ENCODE measurements at places on chromosomes 2 and 18.
A peak's percentile ranks its signal among the peaks of the same experiment; 100 is the strongest.

GRCh38 chr2:238938003-238938400 is 90.1 kb downstream of the TWIST2 start:
- no peak for DNase-seq

- no peak for DNase-seq
Measured at GRCh38 chr2:154849482-154849881, 151.0 kb downstream of the KCNJ3 start.

GRCh38 chr18:47184419-47185050 is 8.4 kb upstream of the IER3IP1 start:
- DNase-seq: no peak

DNA sequence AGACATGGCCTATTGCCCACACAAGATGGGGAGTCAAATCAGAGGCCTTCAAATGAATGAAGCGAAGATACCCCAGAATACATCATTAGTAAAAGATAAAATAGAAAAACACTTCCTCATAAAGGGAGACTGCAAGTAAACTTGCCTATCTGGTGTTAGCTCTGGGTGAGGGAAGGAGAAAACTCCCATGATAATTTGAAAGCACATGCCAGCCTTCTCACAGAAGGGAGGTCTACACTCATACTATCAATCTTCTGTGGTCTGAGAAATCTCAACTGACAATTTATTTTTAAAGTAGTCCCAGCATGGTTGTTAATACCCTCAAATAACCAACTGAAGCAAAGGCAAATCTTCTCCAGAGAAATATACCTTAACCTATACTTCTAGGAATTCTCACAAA is 75.4 kb downstream of the EXOC6B start:
- no peak for DNase-seq

DNA sequence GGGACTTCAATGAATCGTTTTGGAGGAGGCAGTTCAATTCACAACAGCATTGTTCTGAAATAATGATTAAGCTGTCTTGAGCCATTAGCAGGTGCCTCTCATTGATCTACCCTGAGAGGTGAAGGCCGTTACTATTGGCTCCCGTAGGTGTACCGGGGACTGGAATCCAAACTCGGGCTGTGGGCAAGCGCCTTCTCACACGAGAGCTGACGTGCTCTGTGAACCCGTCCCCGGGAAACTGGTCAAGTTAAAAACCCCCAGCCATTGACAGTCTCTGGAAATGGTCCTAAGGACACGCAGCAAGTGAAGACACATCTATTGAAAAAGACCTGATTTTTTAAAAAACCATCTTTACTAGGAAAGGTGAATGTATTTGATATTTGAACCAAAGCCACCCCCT is 8.1 kb upstream of the NFATC1 start:
- no peak for DNase-seq

GRCh38 chr2:9002637-9003365 is 683 bp downstream of the MBOAT2 start:
- no peak for DNase-seq

DNA sequence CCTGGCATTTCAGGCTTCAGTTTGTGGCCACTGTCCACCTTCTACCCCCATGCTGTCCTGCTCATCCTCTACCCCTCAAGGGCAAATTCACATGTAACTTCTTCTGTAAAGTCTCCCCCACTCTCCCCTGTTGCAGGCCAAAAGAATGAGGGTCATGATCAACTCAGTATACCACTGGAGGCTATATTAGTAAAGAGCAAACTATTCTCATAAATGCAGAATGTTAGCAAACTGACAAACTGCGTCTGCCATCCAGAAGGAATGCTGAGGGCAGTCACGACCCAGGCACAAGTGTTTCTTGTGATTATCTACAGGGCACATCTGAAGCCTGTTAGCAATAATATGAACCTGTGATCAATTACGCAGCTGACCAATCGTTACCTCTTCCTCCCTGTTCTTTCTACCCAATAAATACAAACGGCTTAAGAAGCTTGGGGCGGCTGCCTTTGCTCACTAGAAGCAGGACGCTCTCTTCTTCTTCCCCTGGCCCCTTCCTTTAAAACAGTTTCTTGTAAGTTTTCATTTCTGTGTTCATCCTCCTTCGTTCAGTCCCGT is 58.3 kb downstream of the SEPTIN10 start:
- DNase-seq: no peak

DNA sequence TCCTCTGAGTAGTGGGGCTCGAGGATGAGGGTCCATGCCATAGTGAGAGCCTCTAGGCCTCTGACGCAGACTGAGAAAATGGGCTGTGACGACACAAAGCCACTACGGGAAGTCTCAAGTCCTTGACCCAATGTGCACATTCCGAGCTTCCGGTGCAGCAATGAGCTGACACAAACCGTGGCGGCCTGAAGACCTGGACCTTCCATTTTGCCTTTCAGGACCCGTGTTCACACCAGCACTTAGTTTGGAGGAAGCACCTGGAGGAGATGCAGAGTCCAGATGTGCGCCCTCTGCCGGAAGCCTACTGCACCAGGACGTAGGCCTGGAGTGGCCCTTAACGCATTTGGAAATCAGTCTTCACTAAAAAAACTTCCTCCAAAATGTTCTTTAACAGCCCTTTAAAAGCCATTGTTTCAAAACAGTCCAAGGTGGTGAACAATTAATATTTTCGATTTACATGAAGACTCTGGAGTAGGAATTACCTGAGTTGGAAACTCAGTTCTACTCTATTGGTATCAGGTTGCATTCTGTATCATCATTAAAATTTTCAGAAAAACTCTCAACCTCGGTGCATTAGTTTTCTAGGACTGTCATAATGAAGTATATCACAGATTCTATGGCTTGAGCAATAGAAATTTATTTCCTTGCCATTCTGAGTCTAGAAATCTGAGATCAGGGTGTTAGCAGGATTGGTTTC is 33.9 kb downstream of the BMP10 start:
- DNase-seq: peak; percentile 33

DNA sequence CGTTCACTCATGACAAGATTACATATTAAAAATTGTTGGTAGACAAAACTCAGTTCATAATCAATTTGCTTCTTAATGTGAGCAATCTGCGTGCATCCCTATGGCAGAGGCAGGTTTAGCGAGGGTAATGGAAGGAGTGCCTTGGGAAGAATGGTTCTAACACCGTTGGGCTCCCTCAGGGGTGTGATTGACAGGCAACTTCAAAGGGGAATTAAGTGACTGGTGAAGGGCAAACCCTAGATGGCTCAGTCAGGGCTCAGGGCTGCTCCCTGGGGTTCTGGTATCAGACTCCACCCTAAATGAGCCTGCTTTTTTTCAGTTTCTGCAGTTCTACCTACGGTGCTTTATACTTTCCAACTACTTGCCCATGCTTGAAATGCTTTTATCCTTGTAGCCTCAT is 419.5 kb upstream of the CELF4 start:
- DNase-seq: no peak

GRCh38 chr2:159290289-159290907 is 3.9 kb upstream of the WDSUB1 start:
- DNase-seq: peak; percentile 17

DNA sequence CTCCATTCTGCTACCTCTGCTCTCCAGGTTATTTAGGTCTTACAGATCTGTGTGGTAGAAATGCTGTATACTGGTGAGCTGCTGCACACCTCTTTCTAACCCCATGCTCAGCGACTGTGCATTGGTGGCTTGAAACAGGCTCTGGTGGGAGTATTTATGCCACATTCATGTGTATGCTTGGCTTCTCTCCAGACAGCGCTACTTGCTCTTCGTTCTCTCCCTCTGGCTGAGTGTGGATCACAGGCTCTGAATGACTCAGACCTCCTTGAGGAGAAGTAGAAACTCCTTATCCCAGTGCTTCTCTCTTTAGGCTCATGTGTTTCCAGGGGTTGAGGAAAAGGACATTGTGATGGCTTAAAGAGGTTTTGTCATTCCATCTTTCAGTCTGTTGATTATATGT is 54.9 kb downstream of the FHOD3 start:
- DNase-seq: peak; percentile 51

DNA sequence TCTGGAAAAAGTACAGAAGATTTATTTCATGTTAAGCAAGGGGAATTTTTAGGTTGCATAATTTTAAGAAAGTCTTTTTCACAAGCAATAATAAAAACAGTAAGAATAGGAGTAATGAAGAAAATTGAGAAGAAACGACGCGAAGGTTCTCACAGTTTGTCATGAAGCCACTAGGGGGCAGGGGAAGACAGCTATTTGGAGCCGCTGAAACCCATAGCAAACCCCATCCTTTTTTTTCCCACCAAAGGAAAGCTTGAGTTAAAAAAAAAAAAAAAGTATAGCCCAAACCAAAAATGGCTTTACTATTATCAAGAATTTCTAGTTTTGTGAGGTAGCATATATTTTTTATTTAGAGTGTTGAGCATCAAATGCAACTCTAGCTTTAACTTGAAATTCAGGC is 300.9 kb downstream of the PHLPP1 start:
- no peak for DNase-seq
